SK-MEL-5 (cell line): ENCODE measurements at places on chromosomes 2 and 18.
A peak's percentile ranks its signal among the peaks of the same experiment; 100 is the strongest.

- DNase-seq, result no peak
Observed at GRCh38 chr2:40346535-40347354, 105.1 kb downstream of the SLC8A1 start.

- DNase-seq, result no peak
Observed at GRCh38 chr2:203195331-203196036, 43.3 kb upstream of the CYP20A1 start.

- peak; percentile 13 for DNase-seq
Observed at GRCh38 chr2:198901894-198902293, 555.8 kb downstream of the SATB2 start.

DNA sequence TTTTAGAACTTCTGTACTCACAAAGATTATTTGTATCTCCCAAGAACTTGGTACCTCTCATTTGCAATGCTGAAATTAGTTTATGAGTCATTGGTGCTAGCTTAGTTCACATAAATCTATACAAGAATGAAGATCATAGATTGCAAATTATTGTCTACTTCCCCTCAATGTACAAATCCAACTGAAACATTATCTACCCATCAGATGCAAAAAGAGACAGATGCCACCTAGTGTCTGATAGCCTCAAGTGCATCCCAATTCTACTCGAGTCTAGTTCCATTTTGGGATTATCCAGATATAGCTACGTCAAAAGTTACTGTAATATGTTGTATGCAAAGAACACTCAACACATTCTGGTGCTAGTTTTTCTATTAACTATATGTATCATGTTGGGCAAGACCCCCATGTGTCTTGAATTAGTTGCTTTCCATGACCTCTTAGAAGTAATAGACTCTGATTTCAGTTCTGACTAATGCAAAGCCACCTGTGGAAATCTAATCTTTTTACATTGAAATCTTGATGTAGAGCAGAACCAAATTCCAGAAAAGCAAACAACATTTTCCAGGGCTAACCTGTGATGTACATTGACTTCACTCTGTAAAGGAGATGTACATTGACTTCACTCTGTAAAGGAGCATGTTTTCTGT is 210.0 kb downstream of the RBM43 start:
- DNase-seq, result peak; percentile 73

DNA sequence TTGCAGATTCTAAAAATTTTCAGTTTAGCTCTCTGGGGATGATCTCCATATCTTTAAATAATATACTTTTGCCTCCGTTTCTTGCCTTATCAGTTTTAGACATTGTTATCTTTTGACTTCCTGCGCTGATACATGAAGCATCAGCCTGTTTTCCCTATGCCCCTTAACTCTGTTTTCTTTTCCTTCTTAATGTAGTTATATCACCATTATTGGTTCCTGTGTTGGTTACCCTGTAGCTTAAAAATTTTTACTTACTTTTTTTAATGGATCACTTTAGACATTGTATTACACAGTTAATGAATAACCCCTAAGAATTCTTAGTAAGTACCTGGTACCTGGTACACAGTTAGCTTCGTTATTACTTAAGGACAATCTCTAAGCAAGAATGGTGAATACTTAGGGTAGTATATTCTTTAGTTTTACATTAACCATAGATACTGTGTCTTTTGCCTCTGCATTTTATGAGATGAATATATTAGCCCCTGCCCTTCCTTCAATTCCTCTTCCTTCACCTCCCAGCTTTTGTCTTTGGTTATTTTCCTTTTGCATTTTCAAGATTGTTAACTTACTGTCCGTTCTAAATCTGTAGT is 40.9 kb downstream of the BABAM2 start:
- no peak for DNase-seq

GRCh38 chr2:114192362-114192761 is 250.1 kb upstream of the DPP10 start:
- no peak for DNase-seq

- no peak for DNase-seq
Observed at GRCh38 chr2:20647738-20648137, 3.2 kb downstream of the HS1BP3 start.

GRCh38 chr2:43905871-43906270 is 67.1 kb downstream of the ABCG8 start:
- no peak for DNase-seq

GRCh38 chr2:142989273-142990204 is 112.1 kb downstream of the KYNU start:
- DNase-seq, result peak; percentile 57

DNA sequence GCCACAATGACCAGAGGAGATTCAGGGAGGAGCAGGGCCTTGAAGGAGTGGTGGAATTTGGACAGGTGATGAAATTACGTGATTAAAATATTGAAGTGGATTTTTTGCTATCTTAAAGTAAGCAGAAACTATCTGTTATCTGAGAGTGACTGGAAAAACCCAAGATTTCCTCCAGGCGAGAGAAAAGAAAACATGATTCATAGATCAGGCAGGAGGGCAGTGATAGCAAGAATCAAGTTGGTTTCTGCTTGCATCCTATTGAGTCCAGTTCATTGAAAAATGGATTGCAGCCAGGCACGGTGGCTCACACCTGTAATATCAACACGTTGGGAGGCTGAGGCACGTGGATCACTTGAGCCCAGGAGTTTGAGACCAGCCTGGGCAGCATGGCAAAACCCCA is 127.8 kb downstream of the NXPH2 start:
- no peak for DNase-seq

- DNase-seq, result no peak
Observed at GRCh38 chr2:7045601-7046590, 128.7 kb downstream of the RNF144A start.

DNA sequence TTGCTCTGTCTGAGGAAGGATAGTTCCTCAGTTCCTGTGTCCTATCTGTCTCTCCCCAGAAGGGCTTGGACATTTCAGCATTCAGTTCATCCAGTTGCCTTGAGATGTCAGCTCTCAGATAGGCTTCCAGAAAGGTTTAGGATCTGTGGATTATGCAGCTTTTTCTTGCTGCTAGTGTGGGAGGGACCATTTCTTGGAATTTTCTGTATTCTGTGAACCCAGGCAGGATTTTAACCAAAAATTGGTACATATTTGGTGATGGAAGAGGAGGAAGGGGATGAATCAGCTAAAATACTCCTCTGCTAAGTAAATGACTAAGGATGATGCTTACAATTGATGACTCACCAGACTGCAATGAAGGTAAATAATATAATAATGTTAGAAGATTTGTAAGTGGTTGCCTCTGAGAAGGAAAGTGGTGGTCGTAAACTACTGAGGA is 58.6 kb upstream of the DOCK10 start:
- DNase-seq, result no peak

DNA sequence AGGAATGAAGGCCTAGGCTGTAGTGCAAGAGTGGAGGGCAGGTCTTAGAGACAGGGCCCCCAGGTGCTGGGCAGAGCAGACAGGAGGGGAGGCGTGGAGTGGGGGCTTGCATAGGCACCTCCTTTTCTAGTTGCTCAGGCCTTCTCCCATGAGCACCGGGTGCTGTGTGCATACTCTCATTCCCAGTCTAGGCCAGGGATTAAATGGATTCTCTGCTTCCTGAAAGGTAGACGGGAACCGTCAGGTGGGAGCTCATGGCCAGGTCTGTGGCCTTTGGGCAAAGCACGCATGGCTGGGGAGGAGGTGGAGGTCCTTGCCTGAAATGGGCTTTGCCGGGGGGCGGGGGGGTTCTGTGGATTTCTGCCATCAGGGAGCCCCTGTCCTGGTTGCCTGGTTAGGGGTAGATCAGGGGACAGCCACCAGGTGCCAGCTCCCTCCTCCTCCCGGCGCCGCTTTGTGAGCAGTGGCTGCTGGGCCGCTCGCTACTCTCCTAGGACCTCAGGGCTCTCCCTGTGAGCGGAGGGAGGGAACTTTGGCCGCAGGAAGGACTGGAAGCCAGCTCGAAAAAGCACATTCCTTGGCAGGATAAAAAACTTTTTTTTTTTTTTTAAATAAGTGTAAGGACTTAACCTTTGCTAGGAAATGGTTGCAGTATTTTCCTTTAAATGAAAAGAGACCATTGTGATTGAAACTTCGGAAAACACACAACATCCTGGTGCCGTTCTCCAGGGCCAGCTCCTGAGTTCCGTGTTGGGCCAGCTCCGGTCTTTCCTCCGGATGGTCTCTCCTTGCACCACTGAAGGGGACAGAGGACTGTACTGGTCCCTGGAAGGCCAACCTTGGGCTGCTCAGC is 82.8 kb upstream of the HAAO start:
- no peak for DNase-seq

DNA sequence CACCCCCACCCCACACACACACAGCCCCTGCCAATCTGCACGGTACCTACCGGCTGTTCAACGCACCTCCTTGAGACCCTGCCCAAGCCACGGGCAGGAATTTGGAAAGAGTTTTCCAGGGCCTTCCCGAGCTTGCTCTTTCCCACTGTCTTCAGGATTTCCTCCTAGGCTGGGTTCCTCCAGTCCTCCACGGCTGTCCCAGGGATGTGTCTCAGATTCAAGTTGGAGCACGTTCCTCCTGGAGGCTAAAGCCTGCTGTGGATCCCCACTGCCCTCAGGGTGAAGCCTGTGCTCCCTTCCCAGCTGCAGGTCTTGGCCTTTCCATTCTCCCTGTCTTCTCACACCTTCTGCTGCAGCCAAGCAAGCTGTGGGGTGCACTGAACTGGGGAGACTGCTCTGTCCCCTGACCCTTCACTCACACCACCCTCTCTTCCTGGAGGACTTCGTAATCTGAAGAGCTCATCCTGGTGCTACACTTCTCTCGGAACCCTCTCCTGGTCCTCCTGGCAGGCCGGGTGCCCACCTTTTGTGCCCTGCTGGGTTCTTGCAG is 54.9 kb upstream of the HS6ST1 start:
- no peak for DNase-seq

DNA sequence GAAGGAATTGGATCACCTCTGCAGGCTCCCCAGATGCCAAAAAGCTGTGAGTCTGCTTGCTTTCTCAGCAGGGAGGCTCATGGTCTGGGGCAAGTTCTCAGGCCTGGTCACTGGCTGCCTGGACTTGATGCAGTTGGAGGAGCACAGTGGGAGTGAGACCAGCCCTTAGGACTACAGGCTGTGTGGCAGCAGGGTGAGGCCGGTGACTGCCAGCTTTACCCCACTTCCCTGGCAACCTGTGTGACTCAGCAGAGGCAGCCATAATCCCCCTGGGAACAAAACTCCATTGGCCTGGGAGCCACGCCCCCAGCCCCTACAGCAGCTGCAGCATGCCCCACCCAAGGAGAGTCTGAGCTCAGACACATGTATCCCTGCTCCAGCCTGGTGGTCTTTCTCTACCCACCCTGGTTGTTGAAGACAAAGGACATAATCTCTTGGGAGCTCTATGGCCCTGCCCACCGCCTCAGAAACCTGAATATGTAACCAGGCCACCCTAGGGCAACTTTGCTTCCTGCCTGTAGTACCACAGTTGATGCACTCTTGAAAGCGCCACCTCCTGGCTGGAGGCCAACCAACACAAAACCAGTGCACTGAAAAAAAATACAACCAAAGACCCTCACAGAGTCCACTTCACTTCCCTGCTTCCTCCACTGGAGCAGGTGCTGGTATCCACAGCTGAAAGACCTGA is 106.8 kb upstream of the SPATS2L start:
- peak; percentile 26 for DNase-seq

DNA sequence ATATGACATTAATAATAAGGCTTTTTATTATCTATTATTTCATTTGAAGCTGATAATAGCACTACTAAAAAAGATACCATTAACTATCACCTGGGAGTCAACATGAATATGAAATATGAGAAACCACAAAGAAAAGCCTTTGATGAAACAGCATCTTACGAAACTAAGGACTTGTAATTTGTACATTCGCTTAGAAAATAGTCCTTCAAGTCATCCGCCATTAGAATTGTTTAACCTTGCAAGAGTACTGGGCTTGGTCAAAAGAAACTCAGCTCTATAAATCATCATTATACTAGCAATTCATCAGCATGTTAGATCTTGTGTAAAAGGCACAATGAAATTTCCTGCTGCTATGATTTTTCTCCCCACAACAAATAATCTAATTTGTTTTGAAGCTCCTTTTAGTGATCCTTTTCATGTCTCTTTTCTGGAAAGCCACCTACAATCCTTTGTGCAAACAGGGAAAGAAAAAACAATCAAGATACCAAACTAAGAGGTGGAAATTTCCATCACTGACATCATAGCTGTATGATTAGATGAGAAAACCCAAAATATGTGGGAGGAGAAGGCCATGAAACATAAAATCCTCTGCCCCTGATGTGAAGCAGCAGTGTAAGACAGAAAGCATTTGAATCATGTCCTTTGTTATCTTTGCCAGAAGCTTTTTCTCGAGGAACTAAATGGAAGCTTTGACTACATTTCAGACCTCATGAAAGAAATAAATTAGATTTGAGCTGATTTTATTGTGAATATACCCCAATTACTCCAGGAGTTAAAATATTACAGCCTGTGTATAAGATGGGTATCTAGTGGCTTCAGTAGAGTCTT is 31.2 kb downstream of the SCN9A start:
- DNase-seq, result peak; percentile 52

GRCh38 chr2:144461308-144461766 is 58.6 kb downstream of the ZEB2 start:
- DNase-seq, result no peak

- no peak for DNase-seq
Observed at GRCh38 chr2:143909577-143910353, 610.2 kb downstream of the ZEB2 start.

- DNase-seq, result peak; percentile 85
Observed at GRCh38 chr2:65919550-65920188, 487.3 kb upstream of the SPRED2 start.

DNA sequence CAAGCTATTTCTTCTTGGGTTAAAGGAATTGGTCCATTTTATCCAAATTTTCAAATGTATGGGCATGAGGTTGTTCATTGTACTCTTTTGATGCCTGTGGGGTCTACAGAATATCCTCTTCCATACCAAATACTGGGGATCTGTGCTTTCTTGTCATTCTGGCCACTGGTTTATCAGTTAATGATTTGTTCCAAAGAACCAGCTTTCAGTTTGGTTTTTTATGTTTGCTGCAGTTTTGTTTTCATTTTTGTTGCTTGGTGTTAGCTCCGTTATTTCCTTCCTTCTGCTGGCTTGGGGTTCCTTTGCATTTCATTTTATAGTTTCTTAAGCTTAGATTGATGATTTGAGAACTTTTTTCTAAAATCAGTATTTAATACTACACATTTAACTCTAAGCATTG is 45.5 kb downstream of the SLC66A2 start:
- DNase-seq, result no peak
